Activated effector memory CD4-positive, alpha-beta T cell treated with anti-CD3 and anti-CD28 coated beads, Interleukin-2, amount 50 U/mL, for 16 hours (primary cell): ENCODE measurements at places on chromosomes 2 and 18.
A peak's percentile ranks its signal among the peaks of the same experiment; 100 is the strongest.

DNA sequence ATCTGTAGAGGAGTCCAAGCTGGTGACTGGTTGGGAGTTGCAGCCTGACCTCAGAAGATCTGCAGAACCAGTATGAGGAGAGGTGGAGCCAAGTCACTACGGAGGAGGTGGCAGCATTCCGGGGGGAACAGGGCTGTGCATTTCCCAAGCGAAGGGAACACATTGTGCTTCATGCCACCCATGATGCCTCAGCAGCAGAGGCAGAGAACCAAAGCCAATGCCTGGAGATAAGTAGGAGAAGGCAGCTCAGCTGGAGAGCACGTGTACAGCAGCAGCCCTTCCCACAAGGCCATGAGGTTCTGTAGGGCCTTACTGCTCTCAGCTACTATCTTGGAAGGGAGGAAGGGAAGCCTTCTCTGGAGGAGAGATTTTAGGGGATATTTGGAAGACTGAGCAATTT is 67.2 kb upstream of the LRPPRC start:
- no peak for DNase-seq

GRCh38 chr2:31187166-31187565 is 30.1 kb downstream of the CAPN14 start:
- no peak for DNase-seq

GRCh38 chr2:174048243-174048642 is 83.1 kb upstream of the SP3 start:
- no peak for DNase-seq

DNA sequence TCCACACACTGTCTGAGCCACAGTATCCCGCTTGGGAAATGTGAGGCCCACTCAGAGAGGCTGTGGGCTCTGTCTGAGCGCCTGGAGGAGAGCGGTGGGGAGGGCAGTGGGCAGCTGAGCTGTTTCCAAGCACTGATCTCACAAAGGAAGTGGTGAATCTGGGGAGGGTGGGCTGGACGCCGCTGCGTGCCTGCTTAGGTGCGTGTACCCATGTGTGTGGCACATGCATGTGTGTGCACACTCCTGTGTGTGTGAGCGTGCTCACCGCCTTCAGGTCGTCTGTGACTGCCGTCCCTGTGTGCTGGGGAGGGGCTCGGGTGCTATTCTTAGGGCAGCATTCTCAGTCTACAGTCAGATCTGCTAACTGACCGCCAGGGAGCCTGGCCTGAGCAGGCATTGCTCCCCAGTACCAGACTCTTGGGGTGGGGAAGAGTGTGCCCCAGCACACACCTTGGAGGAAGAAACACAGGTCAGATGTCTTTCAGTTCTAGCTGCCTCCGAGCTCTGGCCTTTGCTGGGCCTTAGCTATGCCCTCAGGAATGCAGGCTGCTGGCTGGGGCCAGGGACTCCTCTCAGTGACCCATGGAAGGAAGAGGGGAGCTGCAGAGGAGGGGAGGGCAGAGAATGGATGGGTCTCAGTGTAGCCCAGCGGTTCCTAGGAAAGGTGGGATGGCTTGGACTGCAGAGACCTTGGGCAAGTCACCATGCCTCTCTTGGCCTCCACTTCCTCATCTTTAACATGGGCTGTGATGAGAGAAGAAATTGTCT is 31.4 kb downstream of the KCNIP3 start:
- DNase-seq, result no peak

- no peak for DNase-seq
Observed at GRCh38 chr2:143684551-143685320, 555.5 kb downstream of the ARHGAP15 start.

DNA sequence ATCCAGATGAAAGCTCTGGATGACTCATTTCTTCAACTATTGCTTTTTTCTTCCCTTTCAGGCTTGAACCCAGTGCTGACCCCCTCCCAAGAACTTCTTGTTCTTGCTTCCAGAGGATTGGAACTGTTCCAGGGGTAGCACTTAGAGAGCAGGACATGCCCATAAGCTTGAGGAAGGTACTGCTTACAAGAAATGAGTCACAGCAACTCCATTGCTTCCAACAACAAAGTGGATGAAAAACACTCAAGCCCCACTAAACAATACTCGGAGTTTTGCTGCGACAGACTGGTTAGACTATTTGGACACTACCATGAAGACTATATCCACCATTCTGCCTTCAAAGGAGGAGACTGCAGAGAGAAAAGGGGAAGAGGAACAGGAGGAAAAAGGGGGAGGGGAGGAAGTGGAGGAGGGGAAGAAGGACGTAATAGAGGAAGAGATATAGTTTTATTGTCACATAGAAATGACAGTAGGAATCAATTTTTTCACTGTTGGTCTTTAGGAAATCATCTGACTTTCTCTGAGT is 1.6 kb upstream of the EPC2 start:
- no peak for DNase-seq

GRCh38 chr2:230589497-230590015 is 123.1 kb upstream of the CAB39 start:
- DNase-seq, result peak; percentile 69

GRCh38 chr18:77344786-77345500 is 95.3 kb downstream of the GALR1 start:
- DNase-seq, result no peak

- no peak for DNase-seq
Observed at GRCh38 chr18:30623401-30624065, 419.0 kb downstream of the DSC3 start.

GRCh38 chr2:49903471-49903870 is 749.2 kb upstream of the FSHR start:
- DNase-seq, result no peak

DNA sequence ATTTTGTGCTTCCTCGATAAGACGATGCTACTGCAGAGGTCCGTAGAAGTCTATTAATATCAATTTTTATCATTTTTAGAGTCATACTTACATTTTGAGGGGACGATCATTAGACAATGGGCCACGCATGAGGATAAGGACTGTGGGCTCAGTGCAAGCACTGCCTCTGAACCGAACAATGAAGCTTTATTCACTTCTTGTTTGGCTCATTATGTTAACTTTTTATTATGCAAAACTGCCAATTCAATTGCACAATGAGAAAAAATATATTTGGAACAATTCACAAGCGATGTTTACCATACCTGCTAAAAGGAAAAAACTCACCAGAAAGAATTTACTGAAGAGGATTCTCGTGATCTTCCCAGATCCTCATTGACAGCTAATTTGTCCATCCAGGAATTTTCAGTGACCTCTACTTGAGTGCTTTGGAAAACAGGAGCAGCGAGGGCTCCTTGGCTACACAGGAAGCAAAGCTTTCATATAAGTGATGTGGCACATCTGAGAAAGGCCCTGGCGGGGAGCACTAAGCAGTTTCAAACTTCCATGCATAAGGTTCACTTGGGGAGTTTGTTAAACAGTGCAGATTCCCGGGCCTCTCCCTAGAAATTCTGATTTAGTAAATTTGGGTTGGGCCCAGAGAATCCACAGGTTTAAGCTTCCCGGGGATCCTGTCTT is 13.3 kb upstream of the CAPN13 start:
- no peak for DNase-seq

DNA sequence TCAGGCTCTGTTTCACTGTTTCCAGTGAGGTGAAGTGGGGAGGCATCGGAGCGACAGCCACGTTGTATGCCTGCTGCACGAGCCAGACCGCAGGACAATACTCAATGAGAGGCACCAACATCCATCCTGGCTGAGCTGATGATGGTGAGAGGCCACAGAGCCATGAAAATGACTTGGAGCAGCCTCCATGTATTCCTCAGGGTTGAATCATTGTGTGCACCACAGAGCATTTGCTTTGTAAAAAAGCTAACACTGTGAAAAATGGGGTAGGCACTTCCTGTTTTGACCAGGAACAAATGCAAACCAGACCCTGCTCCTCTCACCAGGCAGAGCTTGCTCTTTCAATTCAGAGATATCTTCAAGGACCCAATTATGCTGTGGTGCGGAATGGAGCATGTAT is 87.2 kb downstream of the LPIN1 start:
- DNase-seq, result no peak

DNA sequence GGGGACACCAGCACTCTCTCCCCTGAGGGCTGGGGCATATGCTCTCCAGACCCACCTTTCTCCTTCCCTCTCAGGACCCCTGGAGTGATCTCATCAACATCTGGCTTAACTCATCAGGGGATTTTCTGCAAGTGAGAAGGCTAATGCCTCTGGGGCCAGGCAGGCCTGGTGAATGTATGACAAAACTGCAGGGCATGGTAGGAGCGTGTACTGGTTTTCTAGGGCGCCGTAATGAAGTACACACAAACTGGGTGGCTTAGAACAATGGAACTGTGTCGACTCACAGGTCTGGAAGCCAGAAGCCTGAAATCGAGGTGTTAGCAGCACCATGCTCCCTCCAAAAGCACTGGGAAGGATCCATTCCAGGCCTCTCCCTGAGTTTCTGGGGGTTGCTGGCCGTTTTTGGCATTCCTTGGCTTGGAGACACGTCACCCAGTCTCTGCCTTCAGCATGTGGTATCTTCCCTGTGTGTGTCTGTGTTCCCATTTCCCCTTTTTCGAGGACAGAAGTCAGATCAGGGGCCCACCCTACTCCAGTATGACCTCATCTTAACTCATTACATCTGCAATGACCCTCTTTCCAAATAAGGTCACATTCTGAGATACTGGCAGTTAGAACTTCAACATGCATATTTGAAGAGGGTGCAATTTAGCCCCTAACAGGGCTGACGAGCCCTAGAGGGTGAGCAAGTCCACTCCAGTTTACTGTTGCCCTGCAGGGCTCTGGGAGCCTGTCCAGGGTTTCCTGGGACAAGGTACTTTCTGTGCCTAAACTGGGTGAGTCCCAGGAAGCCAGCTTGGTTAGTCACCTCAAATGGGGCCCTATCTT is 45.5 kb upstream of the CAB39 start:
- DNase-seq, result no peak

GRCh38 chr2:179265082-179265510 is 464 bp upstream of the SESTD1 start:
- DNase-seq, result no peak

DNA sequence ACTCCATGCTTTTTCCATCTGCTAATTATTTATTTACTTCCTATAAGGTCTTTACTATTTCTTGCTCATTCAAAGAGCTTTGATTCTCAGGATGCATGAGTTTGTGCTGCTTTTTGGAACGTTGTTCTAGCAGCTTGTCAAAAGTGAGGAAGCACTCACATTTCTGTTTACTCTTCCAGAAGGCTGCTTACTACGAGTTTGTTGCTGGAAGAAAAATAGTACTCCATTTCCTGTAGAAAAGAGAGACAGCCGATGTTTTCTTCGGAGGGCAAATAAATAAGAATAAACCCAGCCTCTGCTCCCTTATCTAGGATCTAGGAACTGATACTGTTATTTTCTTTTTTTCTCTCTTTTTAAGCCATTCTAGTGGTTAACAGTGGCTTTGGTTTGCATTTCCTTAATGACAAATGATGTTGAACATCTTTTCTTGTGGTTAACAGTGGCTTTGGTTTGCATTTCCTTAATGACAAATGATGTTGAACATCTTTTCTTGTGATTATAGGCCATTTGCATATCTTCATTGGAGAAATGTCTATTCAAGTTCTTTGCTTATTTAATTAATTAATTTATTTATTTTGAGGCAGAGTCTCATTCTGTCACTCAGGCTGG is 20.5 kb downstream of the CYP27A1 start:
- DNase-seq, result no peak

GRCh38 chr2:169260846-169261642 is 101.3 kb downstream of the LRP2 start:
- DNase-seq, result no peak

DNA sequence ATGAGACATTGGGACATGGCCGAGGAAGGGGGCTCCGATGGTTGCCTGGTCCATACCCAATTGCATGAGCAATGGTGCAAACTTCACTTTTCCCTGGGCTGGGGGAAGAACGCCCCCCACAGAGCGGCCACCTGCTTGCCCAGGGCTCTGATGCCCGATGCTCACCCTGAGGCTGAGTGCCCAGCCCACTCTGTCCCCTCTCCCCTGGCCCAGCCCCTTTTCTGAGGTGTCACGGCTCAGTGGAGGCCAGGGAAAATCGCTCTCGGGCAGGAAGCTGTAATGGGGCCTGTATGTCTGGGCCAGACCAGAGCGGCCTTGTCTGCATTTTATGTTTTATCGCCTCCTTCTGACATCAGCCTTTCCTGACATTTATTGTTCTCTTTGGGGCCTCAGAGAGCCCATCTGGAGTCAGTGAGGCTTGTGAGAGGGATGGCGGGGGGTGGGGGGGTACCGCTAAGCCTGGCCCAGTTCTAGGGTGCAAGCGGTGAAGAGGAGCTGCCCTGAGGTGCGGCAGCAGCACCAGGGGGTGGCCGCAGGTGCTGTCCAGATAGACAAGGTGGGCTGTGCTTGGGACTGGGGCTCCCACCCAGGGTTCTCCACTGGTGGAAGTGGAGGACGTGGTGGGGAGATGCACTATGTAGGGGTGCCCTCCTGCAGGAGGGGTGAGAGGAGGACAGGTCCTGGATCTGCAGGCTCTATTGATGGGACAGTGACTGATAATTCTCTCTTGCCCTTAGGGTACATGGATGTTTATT is 46.2 kb downstream of the INHBB start:
- DNase-seq, result peak; percentile 43

- DNase-seq, result no peak
Observed at GRCh38 chr2:201558665-201559064, 84.6 kb downstream of the TMEM237 start.

DNA sequence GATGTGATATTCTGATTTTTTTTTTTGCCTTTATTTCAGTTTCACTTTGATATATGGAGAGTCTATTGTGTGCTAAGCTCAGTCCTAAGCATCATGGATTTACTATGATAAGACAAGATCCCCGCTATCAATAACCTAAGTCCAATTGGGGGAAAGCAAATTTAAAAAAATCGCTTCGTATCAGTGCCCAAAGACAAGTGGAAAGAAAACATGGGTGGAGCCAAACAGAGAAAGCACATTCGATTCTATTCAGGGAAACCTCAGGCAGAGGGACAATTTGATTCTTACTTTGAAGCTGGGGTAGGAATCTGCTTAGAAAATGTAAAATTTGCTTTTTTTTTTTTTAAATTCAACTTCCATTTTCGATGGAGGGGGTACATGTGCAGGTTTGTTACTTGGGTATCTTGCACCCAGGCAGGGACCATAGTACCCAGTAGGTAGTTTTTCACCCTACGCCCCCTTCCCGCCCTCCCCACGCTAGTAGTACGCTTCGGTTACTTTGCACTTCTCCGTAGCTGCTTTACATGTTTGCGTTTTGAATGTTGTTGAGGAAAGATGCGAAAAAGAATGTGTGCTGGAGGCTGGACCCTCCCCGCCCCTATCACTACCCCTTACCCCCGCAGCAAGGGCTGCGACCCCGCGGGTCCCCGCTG is 12.4 kb downstream of the KIF5C start:
- no peak for DNase-seq

DNA sequence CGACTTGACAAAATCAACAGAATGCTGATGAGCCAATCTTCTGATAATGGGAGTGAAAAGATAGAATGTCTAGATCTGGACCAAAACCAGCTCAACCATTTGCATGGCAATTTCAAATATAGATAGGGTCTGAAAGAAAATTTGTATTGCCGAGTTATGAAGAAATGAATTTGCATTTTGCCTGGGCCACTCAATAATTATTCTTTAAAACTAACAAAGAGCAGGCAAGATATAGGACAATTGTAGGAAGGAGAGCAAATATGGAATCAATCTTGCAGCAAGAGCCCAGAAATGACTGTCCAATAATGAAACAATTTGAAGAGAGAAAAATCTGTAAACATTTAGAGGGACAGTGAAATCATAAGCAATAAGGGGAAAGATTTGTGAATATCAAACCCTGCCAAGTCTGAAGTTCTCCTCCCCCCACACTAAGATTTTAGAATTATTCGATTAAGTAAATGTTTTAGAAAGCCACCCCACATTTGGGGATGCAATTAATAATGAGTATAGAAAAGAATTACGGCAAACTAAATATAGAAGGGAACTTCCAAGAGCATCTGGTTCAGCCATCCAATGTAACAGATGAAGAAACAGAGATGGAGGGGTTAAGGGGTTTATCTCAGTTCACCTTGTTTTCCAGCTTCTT is 377.4 kb downstream of the SETBP1 start:
- no peak for DNase-seq
